NB4 (cell line): ENCODE measurements at places on chromosomes 6 and 20.

GRCh38 chr6:119125576-119125975, 47.1 kb upstream of the FAM184A start:
- DNase-seq: no peak

GRCh38 chr20:19181552-19181951, 30.9 kb upstream of the SLC24A3 start:
- no peak for DNase-seq

- DNase-seq: no peak
Measured at GRCh38 chr6:156599978-156600590, 177.1 kb upstream of the ARID1B start.

- no peak for DNase-seq
Measured at GRCh38 chr20:53789989-53790675, 196.5 kb upstream of the ZNF217 start.

- no peak for DNase-seq
Measured at GRCh38 chr6:3575166-3575565, 118.3 kb upstream of the SLC22A23 start.
